ENCODE measurements at places on chromosomes 5 and 9.

- no peak for DNase-seq
Observed at GRCh38 chr5:43295202-43295601, 18.0 kb downstream of the HMGCS1 start.

GRCh38 chr9:135147474-135147805 is 60.0 kb downstream of the OLFM1 start:
- DNase-seq = no peak

GRCh38 chr5:35159370-35159742 is 70.9 kb downstream of the PRLR start:
- DNase-seq = no peak

GRCh38 chr9:88991066-88992034 is at the start of gene S1PR3:
TSS of gene S1PR3 (plus strand) at chr9:88991468. CDS start at chr9:89001201, 9,733 bp downstream.
- DNase-seq = no peak

- no peak for DNase-seq
Observed at GRCh38 chr5:24102010-24102409, 542.8 kb downstream of the CDH10 start.

DNA sequence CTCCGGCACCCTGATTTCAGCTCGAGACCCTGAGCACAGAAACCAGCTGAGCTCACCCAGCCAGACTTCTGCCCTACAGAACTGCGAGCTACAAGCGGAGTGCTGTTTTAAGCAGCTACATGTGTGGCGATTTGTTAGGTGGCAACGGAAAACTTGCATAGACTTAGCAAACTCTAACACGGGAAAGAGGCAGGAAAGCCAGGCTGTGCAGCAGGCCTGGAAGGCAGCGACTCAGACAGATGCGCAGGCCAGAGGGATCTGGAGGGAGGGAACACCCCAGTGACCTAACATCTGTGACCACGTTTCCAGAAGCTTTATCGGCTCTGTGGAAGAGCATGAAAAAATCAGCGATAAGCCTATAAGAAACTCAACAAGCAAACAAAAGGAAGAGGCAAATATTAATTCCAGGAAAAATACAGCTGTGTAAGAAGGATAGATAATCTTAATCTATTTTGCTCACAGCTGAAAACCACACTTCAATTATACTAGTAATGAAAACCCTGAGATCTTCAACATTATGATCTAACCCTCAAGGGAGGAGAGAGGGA is 11.0 kb downstream of the UBAC1 start:
- peak; percentile 88 for DNase-seq

DNA sequence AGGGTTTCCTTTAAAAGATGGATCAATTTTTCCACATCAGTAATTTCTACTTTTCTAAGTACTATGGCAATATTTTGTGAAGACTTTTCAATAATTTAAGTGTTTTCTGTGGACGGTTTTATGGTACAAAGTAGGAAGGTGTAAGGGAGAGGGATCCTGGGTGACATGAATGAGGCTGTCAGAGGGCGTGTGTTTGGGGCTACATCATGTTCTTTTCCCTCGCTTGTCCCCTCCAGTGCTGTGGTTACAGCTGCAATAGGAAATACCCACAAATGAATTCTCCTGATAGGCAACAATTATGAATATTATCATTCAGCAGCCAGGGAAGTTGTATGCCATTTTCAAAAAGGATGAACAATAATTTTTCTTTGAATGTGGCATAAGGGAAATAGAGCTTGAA is 83.8 kb downstream of the CAVIN4 start:
- DNase-seq = no peak

DNA sequence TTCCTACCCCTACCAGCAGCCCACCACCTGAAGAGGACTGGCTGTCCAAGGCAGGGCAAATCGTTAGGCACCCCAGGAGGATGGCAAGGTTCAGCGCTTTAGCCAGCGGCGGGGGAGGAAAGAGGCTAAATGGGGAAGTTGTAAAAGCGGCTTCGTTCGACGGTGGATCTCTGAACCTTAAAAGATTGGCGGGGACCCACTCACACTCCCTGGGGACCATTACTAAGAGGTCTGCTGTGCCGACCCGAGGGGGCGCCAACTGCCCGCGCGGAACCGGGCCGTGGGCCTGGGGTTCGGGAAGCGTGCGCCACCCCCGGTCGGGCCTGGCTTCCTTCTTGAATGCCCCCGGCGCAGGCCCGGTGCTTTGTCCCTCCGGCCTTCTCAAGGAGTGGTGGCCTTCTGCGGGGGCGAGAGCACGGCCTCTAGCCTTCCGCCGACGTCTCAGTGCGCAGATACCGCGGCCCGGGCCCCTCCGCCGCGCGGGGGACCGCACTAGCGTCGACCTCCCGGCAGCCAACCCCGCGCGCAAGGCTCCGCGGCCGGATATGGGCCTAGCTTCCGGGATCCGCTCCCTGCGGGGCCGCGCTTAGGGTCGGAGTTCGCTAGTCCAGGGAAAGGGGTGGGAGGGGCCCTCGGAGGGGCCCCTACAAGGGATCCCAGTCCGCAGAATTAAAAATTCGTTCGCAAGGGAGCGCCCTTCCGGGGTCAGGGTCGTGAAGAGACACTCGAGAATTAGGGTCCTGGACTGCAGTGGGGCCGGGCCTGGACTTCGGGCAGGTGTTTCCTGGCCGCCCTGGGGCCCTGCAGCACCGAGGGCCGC is 10.5 kb downstream of the NR2F1-AS1 start:
- no peak for DNase-seq

DNA sequence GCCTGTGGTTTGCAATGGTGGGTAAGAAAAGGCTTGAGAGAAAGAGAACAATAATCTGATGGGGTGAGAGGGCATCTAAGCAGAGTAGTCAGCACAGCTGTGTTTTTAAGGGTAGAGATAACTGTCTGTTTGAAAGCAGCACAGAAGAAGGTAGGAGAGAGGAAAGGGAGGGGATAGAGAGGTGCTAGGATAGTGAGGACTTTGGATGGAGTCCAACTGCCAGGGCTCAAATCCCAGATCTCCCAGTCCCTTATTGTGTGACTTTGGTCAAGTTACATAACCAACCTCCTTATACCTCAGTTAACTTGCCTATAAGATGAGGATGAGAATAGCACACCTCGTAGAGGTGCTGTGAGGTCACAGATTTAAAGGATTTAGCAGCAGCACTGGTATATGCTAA is 55.6 kb downstream of the GPR21 start:
- no peak for DNase-seq

DNA sequence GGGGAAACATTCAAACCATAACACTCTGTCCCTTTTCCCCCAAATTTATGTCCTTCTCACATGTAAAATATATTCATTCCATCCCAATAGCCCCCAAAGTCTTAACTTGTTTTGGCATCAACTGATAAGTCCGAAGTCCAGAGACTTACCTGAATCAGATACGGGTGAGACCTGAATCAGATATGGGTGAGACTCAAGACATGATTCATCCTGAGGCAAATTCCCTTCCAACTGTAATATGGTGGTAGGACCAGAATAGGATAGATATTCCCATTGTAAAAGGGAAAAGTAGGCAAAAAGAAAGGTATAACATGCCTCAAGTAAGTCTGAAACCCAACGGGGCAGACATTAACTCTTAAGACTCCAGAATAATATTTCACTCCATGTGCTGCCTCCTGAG is 115.6 kb upstream of the CKMT2 start:
- DNase-seq = no peak

DNA sequence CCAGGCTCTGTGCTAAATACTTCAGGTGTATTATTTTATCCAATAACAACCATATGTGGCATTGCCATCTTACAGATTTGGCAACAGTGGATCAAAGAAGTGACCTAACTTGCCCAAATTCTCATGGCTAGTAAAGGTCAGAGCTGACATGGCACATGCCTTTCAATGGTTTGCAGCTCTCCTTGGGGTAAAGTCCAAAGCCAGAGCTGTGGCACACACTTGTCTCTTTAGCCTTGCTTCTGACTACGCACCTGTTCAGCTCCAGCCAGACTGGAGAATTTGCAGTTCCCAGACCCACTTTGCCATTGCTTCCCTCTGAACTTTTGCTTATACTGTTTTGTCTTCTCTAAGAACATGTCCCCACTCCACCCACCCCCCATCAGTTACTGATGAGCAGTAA is 5.9 kb downstream of the SLC35A4 start:
- no peak for DNase-seq

- DNase-seq = no peak
Observed at GRCh38 chr5:159061834-159062474, 37.8 kb downstream of the EBF1 start.

GRCh38 chr9:98941946-98942523 is 1.7 kb upstream of the COL15A1 start:
- no peak for DNase-seq

DNA sequence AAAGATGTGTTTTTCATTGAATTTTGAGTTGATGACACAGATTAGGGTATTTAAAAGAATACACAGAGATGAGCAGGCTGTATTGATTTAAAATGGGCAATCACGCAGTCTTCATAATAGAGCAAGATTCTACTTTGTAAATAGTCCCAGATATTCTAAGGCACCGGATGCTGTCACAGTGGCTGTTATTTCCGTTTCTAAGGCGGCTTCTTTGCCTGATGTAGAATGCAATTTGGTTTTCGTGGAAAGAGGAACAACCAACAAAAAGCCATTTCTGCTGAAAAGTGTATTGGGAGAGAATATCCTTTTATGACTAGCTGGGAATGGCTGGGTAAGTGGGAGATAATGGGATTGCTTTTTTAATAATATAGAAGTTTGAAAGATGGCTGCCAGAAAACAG is 17.5 kb downstream of the PRKACG start:
- no peak for DNase-seq

DNA sequence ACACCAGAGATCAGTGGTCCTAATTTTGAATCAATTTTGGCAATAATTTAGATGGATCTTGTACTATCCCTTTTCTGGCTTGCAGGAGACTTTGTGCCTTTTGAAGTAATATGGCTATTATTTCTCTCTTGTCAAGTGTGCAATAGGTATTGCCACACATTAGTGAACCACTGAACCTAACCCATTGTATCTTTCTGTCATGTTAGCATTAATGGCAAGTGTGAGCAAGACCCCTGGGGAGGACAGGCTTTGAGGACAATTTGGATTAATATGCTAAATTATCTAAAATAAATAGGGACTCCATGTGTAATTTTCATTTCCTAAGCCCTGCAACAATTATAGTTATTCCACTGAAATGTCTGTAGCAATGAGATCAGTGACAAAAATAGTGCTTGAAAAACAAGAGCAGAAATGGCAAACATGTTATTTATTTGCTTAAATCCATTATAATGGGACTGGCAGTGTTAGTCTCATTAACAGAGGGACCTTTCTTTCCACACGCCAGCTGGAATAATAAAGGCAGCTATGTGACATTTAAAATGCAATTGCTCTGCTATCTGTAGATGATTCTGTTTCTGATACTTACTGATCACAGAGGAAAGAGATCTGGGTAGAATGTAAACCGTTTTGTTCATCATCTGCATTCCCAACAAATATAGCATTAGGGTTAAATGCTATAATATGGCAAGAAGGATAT is 753.3 kb upstream of the ZNF608 start:
- no peak for DNase-seq

- DNase-seq = no peak
Observed at GRCh38 chr9:8727191-8727590, 927.6 kb upstream of the DMAC1 start.

DNA sequence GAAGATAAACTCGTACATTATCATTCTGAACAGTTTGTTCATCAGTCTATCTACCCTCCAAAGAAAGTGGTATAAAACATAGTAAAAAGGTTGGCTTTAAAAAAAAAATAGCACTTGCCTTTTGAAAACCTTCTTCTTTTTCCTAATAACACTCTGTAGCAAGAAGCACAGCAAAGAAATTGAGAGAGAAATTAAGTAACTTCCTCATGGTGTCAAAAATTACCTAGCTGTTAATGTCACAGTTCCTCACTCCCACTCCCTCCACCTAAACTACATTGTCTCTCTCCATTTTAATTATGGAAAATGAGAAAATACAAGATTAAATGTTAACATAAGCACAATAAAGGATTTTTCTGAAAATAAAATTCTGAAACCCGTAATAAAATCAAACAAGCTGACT is 72.2 kb downstream of the CERT1 start:
- no peak for DNase-seq

DNA sequence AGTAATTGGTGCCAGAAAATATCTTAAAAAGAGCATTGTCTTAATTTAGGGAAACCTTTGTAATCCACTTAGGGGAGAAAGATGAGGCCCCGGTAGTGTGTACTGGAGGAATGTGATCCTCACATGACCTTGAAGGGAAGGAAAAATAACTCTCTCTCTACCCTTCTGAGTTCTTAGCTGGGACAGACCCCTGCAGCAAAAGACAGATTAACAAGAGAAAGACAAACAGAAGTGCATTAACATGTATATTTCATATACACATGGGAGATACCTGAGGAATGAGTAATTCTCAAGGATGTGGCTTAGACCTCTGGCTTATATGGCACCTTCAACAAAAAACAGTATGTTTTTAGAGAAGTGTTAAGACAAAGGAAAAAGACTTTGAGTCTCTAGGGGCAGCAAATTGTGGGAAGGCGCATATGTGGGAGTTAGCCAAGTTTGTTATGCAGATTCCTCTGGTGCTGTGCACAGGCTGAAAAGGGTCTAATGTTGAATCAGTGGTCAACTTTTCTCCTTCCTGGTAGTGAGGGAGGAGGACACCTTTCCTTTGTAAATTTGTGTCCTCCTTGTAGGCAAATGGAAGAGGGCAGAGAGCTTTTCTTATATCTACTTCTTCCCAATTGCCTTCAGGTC is 138.8 kb downstream of the LRRC70 start:
- DNase-seq = no peak

GRCh38 chr9:107260437-107261081 is 22.5 kb upstream of the RAD23B start:
- DNase-seq = no peak

GRCh38 chr9:13568841-13569601 is 289.5 kb upstream of the MPDZ start:
- no peak for DNase-seq

DNA sequence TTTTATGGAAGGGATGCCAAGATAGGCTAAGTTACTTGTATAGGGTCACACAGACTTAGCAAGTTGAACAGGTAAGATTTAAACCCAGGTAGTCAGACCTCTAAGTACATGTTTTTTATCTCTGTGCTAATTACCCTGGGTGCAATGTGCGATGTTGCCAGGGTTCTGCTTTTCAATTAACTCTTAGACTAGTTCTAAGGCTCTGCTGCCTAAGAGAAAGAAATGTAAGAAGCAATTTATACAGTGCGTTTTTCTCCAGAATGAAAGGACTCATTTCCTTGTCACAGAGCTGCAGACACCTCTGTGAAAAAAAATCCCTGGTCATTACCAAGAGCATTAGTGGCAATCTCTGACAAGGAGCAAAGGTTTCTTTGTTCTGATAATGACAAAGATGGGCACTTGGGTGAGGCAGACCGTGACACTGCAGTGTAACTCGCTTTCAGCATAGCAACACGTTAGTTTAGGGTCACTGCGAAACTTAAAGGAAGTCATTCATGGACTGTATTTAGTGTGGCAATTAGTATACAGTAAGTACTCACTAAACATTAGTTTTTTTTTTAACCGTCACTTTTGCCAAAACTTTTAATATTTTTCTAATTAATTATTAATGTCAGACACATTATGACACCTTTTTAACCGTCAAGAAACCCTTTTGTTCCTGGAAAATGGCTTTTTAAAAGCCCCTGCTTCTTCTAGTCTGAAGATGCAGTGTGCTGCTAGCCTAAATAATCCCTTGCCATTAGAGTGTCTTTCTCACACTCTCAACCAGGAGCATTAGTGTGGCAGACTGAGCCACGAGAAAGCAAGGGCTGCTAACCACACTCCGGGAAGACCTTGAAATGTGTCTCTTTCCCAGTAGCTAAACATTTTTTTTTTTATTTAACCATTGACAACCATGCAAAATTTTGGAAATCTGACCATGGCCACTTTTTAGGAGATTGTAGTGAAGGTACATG is 520.0 kb upstream of the C9orf72 start:
- DNase-seq = no peak

Data from hematopoietic multipotent progenitor cell treated with erythropoietin and hydrocortisone succinate and interleukin-3 and kit ligand, for 15 days (in vitro differentiated cells).